Fibroblast of skin of right quadriceps (primary cell): ENCODE measurements at places on chromosomes 11 and 22.
A peak's percentile ranks its signal among the peaks of the same experiment; 100 is the strongest.

DNA sequence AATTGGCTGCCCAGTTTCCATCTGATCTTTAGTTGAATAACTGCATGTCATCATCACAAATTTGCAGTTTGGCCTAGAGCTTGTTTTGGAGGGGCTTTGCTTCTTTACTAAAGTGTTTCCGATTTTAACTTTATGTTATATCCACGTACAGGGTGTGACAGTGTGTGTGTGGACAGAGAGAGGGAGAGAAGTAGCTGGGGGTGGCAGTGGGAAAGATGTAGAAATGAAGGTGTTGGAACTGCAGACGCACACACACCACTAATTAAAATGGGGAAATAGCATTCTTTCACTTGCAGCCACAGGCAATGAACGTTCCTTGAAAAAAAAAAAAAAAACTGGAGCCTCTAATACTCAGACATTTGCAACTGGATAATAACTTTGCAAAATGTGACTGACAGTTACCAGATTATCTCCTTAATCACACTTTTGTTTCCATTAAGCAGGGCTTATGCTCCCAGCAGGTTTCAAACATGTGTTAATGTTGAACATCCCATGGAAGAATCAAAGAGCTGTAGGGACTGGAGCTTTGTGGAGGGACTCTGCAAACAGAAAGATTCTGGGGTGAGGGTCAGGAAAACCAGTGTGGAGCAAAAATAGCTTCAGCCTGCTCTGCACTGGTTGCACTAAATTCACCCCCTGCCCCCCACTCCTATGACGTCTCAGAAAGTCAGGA lies 238.1 kb upstream of the TENM4 start:
- no peak for DNase-seq

DNA sequence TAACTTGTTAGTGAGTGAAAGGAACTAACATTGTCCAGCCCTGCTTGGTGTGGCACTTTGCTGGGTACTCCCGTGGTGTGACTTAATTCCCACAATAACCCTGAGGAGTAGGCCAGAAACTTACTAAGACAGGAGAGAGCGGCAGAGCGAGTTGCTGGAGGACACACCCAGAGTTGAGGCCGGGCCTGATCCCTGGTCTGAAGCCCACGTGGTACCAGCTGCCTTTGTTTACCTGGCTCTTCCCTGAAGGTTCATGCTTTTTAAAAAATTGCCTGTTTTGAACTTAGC lies 594 bp downstream of the MPST start:
- peak; percentile 35 for DNase-seq

DNA sequence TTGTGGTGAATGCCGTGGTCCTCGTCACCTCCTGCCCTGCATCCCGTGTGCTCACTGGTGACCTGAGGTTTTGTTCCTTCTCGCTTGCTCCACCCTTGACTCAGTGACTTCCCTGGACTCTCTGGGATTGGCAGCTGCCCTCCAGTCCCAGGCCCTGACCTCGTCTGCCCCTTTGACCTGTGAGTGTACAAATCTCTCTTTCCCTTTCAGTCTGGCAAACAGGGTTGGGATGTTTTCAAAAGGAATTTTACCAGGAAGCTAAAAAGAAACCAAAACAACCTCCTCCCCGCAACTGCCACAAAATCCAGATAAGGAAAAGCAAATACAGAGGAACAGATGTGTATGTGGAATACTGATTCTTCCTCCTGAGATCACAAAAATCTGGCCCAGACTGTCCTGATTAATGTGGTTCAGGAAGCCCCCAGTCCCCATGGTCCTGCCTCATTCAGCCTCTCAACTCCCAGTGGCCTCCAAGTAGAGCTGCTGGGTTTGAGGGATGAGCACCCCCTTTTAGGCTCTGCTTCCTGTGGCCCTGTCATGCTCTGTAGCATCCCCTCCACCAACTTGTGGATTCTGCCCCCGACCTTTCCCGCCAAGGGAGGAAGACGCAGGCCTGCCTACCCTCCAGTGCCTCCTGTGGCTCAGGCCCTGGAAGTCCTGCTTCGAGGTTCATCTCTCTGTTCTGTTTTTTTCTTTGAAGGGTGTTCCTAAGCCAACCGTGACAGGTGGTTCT lies 15.2 kb downstream of the ROBO4 start:
- DNase-seq = no peak

- DNase-seq = peak; percentile 90
Observed at GRCh38 chr11:120197251-120197891, 13.5 kb upstream of the OAF start.

DNA sequence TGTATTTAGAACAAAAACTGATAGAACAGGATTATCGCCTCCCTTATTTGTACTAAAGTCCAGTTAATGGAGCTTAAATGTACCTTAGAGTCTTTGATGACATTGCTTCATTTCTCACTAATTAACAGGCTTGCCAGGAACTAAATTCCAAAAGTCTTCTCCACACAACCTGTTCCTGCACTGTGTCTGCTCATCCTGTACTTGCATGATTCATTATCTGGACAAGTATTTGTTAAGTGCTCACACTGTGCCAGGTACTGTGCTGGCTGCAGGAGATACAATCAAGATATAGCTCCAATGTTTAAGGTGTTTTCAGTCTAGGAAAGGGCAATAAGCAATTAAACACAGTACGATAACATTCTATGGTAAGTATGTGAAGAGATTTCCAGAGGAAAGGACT lies 485.9 kb upstream of the TENM4 start:
- no peak for DNase-seq

GRCh38 chr11:115623021-115623451 lies 118.8 kb upstream of the CADM1 start:
- DNase-seq = peak; percentile 98

GRCh38 chr11:75815345-75816168 lies 547 bp downstream of the UVRAG start:
- peak; percentile 27 for DNase-seq

DNA sequence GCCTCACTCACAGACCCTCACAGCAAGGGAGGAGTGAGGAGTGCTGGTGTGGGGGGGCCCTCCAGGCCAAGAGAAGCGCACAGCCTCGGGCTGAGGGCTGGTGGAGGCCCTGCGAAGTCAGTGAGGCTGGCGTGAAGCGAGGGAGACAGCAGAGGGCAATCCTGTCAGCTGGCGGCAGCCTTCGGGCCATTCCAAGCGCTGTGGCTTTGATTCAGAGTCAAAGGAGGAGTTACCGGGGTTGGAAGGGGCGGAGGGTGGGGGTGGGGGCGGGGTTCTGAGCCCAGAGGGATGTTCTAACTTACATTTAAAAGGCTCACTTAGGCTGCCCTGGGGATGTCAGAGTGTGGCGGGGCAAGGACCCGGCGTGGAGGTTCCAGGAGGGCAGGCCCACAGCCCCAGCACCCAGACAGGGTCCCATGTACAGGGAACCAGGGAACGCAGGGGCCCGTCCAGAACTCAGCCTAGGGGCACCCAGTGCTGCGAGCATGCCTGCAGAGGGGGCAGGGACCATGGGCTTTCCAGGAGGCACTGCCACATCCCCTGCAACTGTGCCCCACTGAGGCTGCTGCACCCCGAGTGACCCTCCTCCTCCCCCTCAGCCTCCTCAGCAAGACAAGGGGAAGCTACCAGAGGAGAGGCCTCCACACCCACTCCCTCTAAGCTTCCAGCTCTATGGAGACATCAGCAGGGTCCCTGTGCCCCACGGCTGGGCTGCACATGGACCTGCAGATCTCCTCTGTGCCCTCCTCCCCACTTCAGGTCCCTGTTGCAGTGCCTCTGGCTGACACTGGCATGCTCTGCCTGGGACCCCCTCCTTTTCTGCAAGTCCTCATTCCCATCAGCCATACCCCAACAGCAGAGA lies 39.7 kb upstream of the TTLL12 start:
- DNase-seq = peak; percentile 52
